ENCODE measurements at places on chromosomes 1 and 21.

DNA sequence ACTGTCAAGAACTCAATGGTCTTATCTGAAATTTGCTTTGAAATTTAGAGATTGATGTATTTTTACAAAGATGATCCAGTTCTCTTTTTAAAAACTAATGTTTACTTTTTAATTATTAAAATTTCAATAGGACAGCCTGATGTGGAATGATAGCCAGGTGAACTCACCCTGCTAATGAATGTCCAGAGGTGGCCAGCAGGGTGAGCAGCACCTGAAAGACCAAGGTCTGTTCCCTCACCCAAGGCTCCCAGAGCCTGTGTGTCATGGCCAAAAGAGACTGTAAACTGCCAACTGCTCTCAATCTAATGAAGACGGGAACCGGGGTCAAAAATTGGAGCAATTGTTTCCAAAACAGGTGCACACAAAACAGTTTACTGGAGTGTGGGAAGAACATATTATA, 340.4 kb downstream of the DISC1 start:
- no peak for DNase-seq

DNA sequence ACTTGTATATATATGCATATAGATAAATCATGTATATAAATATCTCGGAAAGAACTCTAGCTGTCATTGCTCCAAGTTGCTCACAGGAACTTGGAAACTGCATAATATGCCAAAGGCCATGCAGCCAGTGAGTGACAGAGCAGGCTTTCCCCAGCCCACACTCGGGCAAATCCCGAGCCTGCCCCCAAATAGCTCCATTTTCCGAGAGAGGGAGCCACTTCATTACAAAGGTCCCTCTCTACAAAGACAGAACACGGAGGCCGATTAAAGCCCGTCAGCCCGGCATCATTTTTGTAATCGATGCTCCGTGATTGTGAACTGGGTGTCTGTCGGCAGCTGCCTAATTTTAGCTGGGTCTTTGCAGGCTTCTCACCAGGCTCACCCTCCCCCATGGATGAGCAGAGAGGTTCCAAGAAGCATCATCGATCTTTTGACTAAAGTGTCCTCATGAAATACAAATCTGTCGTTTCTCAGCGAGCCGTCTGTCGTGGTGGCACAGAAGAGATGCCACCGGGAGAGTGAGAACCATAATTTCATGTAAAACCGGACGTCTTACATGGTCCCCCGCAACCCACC, 663.9 kb downstream of the PTPRU start:
- no peak for DNase-seq

GRCh38 chr1:37656026-37656425, 21.3 kb upstream of the RSPO1 start:
- no peak for DNase-seq

DNA sequence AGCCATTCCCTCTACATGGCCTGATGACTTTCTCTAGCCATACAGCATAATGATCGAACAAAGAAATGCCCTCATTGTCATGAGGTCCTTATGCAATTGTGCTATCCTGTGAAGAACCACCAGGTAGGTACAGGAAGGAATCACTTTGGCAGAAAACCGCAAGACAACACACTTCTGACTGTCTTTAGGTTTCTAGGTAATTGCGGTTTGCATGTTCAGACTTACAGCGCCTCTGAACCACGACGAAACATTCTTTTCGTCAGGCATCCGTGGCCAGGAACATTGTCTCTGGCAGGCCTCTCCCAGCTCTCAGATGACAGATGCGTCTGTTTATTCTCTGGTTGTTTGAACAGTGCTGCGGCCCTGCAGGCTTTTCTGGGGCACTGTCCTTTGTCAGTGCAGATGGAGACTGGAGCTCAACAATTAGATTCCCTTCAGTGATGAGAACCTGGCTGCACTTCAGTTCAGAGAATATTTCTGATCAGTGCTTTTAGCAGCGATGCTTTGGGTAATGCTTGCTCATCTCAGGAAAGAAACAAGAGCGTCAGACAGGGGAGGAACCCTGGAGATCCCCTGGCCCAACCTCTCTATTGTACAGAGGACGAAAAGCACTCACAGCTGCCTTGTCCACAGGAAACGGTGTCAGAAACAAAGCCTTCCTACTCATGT, 63.4 kb downstream of the B3GALT5 start:
- peak; percentile 54 for DNase-seq

- DNase-seq, result no peak
Observed at GRCh38 chr1:156860113-156860627, 495 bp upstream of the NTRK1 start.

GRCh38 chr21:24367936-24368335, 1239.3 kb downstream of the MRPL39 start:
- DNase-seq, result no peak

- no peak for DNase-seq
Observed at GRCh38 chr1:59696421-59697115, 118.2 kb upstream of the HOOK1 start.

- no peak for DNase-seq
Observed at GRCh38 chr1:154741741-154742495, 128.2 kb downstream of the KCNN3 start.

DNA sequence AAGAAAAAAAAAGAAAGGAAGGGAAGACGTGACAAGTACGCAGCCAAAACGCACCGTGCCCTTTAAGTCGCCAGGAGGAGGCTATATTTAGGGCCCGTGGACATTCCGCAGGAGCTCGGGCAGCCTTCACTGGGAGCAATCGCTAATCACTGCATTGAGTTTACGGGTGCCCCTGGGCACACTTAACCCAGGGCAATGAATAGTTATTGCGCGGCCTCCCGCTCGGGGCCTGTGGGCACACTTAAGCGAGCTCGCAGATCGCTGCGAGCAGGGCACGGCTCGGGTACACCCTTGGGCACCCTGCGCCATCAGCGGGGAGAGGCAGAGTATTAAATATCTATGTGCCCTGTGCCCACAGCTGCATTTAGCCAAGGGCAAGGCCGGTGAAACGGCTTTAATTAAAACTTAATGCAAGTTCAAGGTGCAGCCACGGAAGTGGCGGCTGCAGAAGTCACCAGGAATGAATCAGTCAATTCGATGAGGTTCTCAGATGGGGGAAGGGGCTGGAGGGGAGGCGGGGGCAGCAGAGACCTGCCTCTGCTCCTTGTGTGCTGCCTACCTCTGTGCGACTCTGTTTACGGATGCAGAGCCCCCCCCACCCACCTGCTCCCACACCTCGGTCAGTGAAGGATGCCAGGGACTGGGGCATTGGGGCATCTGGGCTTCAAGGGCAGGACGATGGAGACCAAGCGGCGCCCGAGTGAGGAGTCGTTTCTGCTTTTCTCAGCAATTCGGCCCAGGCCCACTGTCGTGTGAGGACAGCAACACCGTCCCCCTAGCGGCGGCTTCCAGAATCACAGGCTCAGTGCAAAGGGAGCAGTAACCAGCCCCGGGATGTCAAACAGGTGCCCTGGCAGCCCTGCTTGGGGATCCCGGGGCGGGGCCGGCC, 51.8 kb upstream of the TARDBP start:
- DNase-seq, result no peak

DNA sequence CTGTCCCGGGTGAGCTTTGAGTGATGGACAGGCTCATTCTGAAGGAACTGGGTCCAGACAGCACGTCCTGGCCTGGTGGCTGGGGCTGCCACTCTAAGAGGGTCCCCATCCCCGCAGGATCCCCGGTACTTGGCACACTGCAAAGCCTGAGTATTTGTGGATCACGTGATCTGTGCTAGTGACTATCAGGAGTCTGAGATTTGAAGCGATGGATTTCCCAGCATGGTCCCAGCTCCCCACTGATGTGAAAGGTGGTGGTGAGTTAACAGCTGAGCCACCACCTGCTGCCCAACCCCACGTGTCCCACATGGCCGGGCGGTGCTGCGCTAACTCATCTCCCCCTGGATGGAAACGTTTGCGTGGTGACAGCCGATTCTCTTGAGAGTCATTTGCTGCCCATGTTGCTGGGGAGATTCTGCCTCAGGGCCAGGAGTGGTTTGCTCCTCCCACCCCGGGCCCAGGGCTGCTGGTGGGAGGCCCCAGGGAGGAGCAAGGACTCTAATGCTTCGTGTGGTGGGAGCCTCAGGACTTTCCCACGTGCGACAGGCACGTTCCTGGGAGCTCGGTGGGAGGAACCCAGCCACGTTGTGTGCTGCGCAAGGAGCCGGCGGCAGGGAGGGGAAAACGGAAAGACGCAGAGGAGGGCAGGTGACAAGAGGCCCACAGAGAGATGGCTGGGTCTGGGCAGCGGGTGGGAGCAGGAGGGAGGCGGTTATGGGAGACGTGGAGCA, 15.1 kb downstream of the FAAP20 start:
- no peak for DNase-seq

DNA sequence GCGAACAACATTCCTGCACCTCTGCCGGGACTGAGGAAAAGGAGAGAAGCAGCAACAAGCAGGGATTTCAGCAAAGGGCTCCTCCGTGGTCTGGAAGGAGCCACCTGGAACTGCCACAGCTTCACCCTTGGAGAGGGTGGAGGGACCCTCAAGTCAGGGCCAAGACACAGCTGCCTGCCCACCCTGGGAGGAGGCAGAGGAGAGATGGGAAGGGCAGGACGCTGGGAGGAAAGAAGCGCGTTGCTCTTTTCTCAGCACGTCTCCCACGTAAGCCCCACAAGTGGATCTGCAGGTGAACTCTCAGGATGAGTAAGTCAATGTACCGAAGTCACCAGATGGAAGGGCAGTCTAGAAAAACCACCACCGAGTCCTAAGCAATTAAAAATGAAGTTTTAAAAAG, 39.6 kb downstream of the SLC19A1 start:
- DNase-seq, result no peak

DNA sequence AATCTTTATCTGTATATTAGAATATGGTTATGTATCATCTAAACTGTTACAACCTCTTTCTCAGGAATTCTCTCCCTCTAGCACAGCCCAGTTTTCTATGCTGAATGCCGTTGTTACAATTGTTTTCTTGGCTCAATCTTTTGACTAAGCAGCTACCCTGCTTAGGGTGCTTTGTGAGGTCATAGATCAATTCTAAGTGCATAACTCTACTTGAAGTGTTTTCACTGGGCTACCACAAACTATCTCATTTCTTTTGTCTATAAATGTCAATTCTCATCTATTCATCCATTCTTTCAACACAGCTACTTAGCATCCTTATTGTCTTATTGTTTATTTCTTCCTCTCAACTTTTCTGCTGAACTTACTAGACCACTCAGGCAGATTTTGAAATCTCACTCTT, 77.1 kb downstream of the CEP350 start:
- DNase-seq, result no peak

- no peak for DNase-seq
Observed at GRCh38 chr1:26224606-26225005, 9.4 kb upstream of the CEP85 start.

DNA sequence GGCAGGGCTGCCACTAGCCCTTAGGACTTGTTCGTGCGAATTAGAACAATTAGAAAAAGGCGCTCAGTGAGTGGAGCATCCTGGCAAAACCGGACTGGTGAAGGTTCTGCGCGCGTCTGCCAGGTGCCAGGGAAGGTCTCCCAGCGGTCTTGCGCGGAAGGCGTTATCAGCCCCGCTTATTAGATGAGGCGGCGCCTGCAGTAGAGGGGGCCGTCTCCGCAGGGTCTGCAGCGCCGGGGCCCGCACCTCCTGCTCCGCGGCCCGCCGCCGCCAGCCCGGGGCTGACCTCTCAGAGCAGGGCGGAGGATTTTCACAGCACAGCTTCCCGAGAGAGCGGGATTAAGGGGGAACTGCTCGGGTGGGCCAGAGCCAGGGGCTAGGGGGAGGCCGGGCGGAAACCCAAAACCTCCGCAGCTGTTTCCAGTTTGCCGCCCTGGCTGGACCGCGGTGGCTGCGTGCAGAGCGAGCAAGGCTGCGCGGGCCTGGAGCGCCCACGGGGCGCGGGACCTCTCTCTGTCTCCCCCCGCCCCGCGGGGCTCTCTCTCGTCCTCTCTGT, 155.2 kb downstream of the FOXD2 start:
- no peak for DNase-seq

- peak; percentile 100 for DNase-seq
Observed at GRCh38 chr1:33099290-33100118, 18.6 kb downstream of the AZIN2 start.

DNA sequence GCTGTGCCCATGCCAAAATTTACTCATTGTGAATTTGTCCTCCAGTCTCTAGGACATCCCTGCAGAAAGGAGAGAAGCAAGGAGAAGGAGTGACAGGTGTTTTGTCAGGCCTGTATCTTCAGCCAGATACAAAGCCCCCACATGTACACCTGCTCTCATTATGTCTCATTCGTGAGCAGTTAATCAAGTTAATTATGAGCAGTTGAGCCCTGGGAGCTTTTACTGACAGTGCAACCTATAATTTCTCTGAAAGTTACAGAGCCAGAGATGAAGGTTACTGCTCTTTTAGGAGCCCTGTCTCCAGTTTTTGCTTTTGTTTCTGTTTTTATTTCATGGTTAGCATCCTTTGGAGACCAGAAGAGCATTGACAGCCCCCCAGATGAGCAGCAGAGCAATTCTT, 5.0 kb upstream of the ILDR2 start:
- DNase-seq, result no peak

Measured in skeletal muscle cell (primary cell).